HFFc6 (cell line): ENCODE measurements at places on chromosomes 4 and X.

- no peak overlapping the region for H3K4me3 ChIP-seq
- H3K27ac ChIP-seq: no peak overlapping the region
- H3K27me3 ChIP-seq: peaks cover 8% of the 10 kb centered on the region
- no peaks in the 10 kb centered on the region for H3K36me3 ChIP-seq
- H3K4me1 ChIP-seq: peaks cover 6% of the 10 kb centered on the region; the same call in 1 of the 2 replicates
- no peak for DNase-seq
Observed at GRCh38 chr4:186250760-186251159, 15.2 kb upstream of the F11 start.

DNA sequence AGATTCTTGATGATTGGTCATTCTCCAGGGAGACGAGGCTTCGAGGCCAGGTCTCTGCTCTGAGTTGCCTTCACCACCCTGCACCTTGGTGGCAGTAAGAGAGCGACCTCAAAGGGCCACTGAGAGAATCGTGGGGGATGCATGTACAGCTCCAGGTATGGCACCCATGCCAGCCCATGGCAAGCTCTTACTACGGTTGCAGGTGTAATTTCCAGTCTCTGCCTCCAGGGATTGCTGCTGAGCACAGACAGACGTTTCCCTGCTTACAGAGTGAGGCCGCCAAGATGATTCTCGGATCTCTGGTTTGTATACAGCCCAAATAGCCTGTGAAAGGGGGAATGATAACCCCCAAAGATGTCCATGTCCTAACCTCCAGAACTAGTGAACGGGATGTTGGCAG, 16.3 kb upstream of the DRD5 start:
- no peaks in the 10 kb centered on the region for H3K4me1 ChIP-seq
- no peak for DNase-seq
- no peak overlapping the region for H3K27ac ChIP-seq
- H3K4me3 ChIP-seq: no peak overlapping the region
- H3K36me3 ChIP-seq: no peaks in the 10 kb centered on the region

GRCh38 chr4:4791299-4792111, 68.0 kb upstream of the MSX1 start:
- peaks cover 26% of the 10 kb centered on the region for H3K4me1 ChIP-seq
- peaks cover 7% of the 10 kb centered on the region for H3K27me3 ChIP-seq
- peaks cover 12% of the 10 kb centered on the region; the same call in 1 of the 2 replicates for H3K36me3 ChIP-seq
- no peak overlapping the region for H3K27ac ChIP-seq

DNA sequence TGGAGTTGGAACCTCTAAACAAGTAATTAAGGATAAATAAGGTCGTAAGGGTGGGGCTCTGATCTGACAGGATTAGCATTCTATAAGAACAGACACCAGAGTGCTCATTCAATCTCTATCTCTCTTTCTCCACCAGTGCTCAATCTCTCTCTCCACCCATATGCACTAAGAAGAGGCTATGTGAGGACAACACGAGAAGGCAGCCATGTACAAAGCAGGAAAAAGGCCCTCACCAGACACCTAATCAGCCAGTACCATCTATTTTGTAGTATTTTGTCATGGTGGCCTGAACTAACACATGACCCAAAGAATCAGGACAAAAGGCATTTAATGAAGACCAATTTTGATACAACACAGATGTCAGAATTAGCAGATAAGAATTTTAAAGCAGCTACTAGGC, 16.8 kb downstream of the RFC1 start:
- H3K4me3 ChIP-seq: no peak overlapping the region; the same call in none of the 2 replicates
- DNase-seq: no peak
- peaks cover 48% of the 10 kb centered on the region for H3K4me1 ChIP-seq
- H3K36me3 ChIP-seq: peaks cover 26% of the 10 kb centered on the region
- H3K27ac ChIP-seq: peak overlapping the region; percentile 39

DNA sequence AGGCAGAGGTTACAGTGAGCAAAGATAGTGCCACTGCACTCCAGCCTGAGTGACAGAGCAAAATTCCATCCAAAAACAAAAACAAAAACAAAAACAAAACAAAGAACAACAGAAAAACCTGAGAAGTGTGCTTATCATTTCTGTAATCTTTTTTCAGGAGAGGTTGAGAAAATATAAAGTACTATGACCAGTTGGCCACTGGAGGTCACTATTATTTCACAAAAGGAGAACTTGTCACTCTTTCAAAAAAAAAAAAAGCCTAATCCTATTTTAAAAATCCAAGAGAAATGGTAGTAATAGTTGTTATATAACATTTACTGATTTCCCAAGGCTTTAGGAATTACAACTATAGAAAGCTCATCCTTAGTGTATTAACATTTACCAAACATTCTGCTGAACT, 24.9 kb upstream of the RNF150 start:
- peaks cover 7% of the 10 kb centered on the region; the same call in 1 of the 2 replicates for H3K27me3 ChIP-seq
- H3K4me1 ChIP-seq: peaks cover 34% of the 10 kb centered on the region
- no peak overlapping the region for H3K27ac ChIP-seq
- no peak overlapping the region for H3K4me3 ChIP-seq
- H3K36me3 ChIP-seq: peaks cover 7% of the 10 kb centered on the region; the same call in 1 of the 2 replicates
- peak; percentile 32 for DNase-seq

DNA sequence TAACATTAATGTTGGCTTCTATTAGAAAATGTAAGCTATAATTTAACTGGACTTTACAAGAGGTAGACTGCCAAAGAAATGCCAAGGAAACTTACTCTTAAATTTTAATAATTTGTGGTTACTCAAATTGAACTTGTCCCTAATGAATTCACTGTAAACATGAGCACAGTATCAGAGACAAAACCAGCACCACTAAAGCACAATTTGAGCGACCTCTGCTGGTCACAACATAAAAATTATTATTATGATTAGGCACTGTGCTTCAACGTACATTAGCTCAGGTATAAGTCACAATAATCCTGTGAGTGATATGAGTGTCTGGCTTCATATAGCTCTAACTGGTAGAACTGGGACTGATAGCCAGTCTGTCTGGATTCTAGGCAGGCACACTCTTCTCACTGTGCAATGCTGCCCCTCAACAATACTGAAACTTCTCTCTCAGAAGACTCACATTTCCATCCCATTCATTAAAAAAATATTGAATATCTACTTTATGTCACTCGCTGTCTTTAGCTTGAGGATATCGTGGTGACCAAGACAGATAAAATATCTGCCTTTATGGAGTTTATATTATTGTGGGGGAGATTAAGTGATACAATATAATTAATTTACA, 8.0 kb downstream of the NUDT6 start:
- H3K4me3 ChIP-seq: peak overlapping the region; percentile 59
- H3K27me3 ChIP-seq: no peaks in the 10 kb centered on the region; the same call in 1 of the 2 replicates
- H3K27ac ChIP-seq: peak overlapping the region; percentile 34
- H3K36me3 ChIP-seq: peaks cover 3% of the 10 kb centered on the region; the same call in 1 of the 2 replicates
- peak; percentile 58 for DNase-seq
- peaks cover 85% of the 10 kb centered on the region for H3K4me1 ChIP-seq

GRCh38 chr4:106450249-106450648, 81.7 kb upstream of the GIMD1 start:
- peaks cover 2% of the 10 kb centered on the region for H3K4me1 ChIP-seq
- peaks cover 5% of the 10 kb centered on the region; the same call in 1 of the 2 replicates for H3K36me3 ChIP-seq
- H3K4me3 ChIP-seq: no peak overlapping the region
- no peak overlapping the region for H3K27ac ChIP-seq
- no peak for DNase-seq
- no peaks in the 10 kb centered on the region for H3K27me3 ChIP-seq

DNA sequence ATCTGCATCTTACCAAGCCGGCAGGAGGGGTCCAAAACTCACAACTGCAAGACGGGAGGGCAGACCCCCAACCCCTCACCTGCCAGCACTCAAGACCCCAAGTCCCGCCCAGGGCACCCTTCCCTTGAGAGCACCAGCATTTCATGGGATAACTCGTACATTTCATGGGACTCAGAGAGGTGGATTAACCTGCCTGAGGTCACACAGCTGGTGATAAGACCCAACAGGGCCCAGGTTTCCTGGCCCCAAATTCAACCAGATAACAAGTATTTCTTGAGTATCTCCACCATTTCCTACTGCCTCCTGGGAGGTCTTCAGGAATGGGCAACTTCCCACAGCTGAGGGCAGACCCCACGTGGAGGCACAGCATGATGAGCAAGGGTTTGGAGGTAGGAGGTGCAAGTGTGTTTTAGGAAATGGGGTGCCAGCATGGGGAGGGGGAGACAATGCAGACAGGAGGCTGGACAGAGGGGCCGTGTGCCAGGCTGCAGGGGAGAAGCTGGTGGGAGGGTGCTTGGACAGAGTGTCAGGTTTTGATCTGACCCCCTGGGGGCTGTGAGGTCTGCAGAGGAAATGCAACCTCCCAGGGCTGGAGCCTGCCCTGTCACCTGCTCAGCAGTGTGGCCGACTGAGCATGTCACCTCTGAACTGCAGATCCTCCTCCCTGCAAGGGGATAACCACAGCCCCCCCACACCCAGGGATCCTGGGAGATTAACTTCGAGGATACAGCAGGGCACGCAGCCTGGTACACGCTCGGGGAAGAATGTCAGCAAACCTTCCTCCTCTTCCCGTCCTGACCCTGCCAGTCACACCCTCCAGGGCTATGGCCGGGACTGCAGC, 4.4 kb downstream of the ADRA2C start:
- peaks cover 37% of the 10 kb centered on the region for H3K27me3 ChIP-seq
- peaks cover 4% of the 10 kb centered on the region; the same call in 1 of the 2 replicates for H3K36me3 ChIP-seq
- no peak for DNase-seq
- no peak overlapping the region for H3K4me3 ChIP-seq

GRCh38 chr4:7784131-7784870, 155.4 kb downstream of the AFAP1 start:
- H3K4me1 ChIP-seq: peaks cover 72% of the 10 kb centered on the region
- H3K27me3 ChIP-seq: peaks cover 15% of the 10 kb centered on the region
- DNase-seq: no peak
- H3K36me3 ChIP-seq: peaks cover 56% of the 10 kb centered on the region
- peak overlapping the region; percentile 96 for H3K27ac ChIP-seq
- no peak overlapping the region for H3K4me3 ChIP-seq

DNA sequence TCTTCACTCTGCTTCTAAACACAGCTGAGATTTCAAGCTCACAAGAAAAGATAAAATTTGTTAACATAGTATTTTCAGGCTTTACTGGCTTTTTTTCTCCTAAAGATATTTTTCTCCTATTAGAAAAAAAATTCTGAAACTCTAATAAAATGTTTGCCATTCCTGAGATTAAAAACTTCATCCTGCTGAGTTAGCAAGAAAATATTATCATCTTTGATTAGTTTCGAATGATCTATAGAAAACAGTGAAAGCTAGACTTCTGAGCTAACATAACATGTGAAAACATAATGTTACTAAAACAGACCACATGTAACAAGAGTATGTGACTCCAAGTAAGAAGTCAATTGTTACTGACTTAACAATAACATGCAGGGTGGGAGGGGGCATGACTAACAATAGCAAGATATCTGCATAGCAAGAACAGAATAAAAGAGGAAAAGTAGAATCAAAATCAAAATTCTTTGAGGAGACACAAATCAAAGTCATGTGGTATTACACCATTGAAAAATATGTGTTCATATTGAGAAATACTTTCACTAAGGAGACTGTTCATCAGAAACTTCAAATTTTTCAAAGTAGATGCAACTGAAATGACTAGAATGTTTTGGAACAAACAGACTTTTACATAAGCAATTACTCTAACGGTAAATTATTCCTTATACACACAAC, 14.5 kb downstream of the TBCK start:
- H3K27ac ChIP-seq: peak overlapping the region; percentile 47; the same call in 1 of the 2 replicates
- peaks cover 33% of the 10 kb centered on the region for H3K4me1 ChIP-seq
- H3K36me3 ChIP-seq: peaks cover 25% of the 10 kb centered on the region
- H3K4me3 ChIP-seq: no peak overlapping the region
- no peak for DNase-seq

DNA sequence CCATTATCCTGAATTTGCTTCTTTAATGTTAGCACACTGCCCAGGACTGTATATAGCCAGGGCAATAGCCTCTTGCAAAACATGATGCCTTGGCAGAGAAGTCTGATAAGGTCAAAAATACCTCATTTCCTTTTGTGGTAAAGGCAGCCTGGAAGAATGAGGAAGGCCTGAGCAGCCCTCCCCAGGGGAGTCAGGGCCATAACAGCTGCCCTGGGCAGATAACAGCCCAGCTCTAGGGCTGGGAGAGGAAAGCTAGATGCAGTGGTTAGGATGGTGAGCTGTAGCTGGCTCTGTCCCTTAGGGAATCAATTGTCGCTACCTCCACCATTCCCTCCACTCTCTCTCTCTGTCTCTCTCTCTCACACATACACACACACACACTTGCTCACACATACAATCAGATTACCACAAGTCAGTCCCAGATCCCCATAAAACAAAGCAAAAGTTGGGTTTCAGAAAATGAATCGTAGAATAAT, 29.2 kb downstream of the EFHC2 start:
- H3K36me3 ChIP-seq: no peaks in the 10 kb centered on the region
- peaks cover 2% of the 10 kb centered on the region for H3K27me3 ChIP-seq
- no peaks in the 10 kb centered on the region for H3K4me1 ChIP-seq
- no peak overlapping the region for H3K4me3 ChIP-seq
- no peak for DNase-seq
- no peak overlapping the region for H3K27ac ChIP-seq

DNA sequence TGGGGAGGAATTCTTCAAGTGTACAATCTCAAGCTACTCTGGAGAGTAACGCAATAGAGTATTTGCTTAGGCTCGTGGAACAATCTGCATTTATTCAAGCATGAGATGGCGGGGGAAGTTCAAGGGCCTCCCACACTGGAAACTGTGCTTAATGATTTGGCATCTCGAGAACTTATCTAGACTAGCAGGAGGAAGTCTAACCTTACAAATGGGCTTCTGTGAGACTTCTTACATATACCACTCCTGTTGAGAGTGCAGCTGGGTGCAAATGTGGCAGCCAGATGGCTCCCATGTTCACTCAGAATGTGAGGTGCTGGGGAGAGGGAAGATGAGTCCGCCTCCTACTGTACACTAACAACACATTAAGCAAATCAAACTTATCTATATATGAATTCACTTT, 29.3 kb upstream of the PTPN13 start:
- H3K4me3 ChIP-seq: no peak overlapping the region
- H3K36me3 ChIP-seq: no peaks in the 10 kb centered on the region
- no peak overlapping the region for H3K27ac ChIP-seq
- H3K4me1 ChIP-seq: no peaks in the 10 kb centered on the region

DNA sequence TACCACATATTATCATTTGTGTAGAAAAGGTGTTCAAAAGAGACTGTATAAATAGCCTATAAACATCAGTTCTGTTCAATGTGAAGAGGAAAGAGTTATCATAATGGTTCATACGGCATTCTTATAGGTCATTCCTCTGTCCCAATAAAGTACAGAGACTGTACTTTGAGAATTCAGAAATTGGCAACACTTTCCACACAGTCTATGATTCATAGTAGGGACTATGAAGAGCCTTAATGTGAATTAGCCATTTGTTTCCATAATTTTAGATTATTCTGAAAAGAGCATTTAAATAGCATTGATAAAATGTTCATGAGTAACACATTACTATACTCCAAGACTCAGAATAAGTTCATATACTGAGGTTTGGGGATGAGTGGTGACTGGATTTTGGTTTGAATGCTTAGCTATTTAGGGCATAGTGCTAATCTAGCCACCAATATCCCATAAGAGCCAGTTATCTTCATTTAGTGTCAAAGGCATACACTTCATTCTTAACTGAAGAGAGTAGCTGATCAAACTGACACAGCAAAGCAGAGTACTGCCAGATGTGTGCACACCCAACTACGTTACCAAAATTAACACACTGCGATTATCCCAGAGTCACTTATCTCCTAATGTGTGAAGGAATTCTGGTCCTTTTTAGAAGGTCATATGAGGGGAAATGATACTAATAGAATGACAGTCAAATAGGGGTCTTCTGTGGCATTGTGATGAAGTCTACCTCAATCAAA, 10.2 kb downstream of the ANK2 start:
- H3K4me3 ChIP-seq: no peak overlapping the region
- no peak for DNase-seq
- no peak overlapping the region for H3K27ac ChIP-seq
- no peaks in the 10 kb centered on the region for H3K36me3 ChIP-seq

- H3K27me3 ChIP-seq: peaks cover 7% of the 10 kb centered on the region
- H3K4me1 ChIP-seq: peaks cover 22% of the 10 kb centered on the region
- H3K4me3 ChIP-seq: no peak overlapping the region
- no peaks in the 10 kb centered on the region for H3K36me3 ChIP-seq
Observed at GRCh38 chr4:159052315-159052714, 50.6 kb upstream of the RAPGEF2 start.
